ENCODE measurements at places on chromosomes 16 and 17. TPM values are rescaled to one million over a fixed set of nuclear protein-coding genes. Genes with fewer than 3 reads are reported as not detected.

Gene NPTX1
- total RNA-seq, result 0.99 TPM

DNA sequence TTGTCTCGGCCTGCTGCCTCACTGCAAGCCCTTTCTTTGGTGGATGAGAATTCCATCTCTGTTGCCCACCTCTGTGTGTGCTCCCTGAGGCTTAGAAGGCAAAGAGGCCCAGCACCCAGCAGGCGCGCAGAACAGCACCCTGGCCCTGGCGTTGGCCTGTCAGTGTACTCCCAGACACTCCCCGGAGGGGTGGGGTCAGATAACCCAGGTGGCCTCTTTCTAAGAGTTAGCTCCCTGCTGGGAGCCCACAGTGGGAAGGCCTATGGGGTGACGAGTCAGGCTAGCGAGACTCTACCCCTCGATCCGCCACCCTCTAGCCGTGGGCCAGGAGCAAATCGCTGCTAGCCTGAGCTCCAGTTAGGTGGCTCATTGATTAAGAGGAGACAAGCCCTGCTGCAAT lies 38.1 kb downstream of the SRL start:
- peaks cover 19% of the 10 kb centered on the region for H3K4me1 ChIP-seq
- no peak overlapping the region for H3K27ac ChIP-seq
- no peak for DNase-seq

DNA sequence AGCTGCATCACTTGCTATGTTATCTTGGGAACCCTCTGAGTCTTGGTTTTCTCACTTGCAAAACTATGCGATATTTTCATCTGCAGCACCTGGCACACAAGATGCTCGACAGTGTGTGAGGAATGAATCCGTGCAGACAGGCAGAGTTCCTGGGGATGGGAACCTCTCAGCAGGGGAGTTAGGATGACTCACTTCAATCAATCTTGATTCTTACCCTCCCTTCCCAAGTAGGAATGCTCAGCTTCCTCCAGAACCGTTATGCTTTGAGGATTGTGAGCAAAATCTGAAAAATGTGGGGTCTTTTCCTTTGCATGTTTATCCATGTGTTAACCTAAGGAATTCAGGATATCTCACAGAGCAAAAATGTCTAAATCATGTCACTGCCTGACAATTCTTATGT lies 68.9 kb upstream of the HNF1B start:
- no peak for DNase-seq
- peaks cover 47% of the 10 kb centered on the region for H3K27me3 ChIP-seq
- H3K4me3 ChIP-seq, result no peak overlapping the region
- H3K4me1 ChIP-seq, result peaks cover 4% of the 10 kb centered on the region
- no peak overlapping the region for H3K27ac ChIP-seq
- H3K36me3 ChIP-seq, result no peaks in the 10 kb centered on the region

DNA sequence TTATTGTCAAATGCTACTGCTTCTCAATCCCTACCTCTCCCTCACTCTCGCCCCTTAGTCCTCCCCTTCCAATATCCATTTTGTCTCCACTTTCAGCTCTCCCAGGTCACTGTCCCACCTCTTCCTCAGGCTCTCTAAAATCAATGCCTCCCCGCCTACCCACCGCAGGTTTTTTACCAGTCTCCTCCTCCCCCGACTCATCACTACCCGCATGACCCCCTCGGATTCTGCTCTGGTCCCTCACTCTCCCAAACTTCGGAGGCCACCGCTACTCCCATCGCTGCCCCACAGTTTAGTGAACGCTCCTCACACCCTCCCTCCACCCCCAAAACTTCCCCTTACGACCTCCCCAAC lies 513 bp downstream of the CRLF3 start:
- peak overlapping the region; percentile 98 for H3K27ac ChIP-seq
- no peaks in the 10 kb centered on the region for H3K27me3 ChIP-seq
- H3K4me3 ChIP-seq, result peak overlapping the region; percentile 99
- H3K4me1 ChIP-seq, result peaks cover 29% of the 10 kb centered on the region
- peaks cover 7% of the 10 kb centered on the region for H3K36me3 ChIP-seq
- DNase-seq, result no peak

DNA sequence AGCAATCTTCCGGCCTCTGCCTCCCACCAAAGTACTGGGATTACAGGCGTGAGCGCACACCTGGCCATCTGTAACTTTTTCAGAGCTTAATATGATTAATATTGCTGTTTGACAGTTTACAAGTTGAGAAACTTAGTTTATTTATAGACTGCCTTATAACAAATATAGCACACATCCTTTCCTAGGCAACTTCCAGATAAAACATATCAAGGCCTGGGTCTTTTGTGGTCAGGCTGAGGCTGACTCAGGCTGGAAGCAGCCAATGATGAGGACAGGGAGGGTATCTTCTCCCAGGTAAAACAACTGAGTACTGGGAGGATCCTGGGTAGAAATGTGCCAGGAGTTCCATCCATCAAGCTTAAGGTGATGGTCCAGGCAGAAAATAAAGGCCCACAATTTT lies 16.2 kb downstream of the LUC7L start:
- peaks cover 2% of the 10 kb centered on the region for H3K36me3 ChIP-seq
- H3K4me3 ChIP-seq, result no peak overlapping the region
- no peak for DNase-seq
- no peak overlapping the region for H3K27ac ChIP-seq
- peaks cover 10% of the 10 kb centered on the region for H3K4me1 ChIP-seq

- H3K4me3 ChIP-seq, result no peak overlapping the region
- H3K4me1 ChIP-seq, result no peaks in the 10 kb centered on the region
- DNase-seq, result no peak
- H3K27ac ChIP-seq, result no peak overlapping the region
- H3K36me3 ChIP-seq, result no peaks in the 10 kb centered on the region
Observed at GRCh38 chr16:65947951-65948350, 418.5 kb upstream of the CDH5 start.

Gene ODAD4
- 3.7 TPM for total RNA-seq

Gene CWC25
- total RNA-seq, result 88.5 TPM

Gene CCL4L2
- total RNA-seq, result 0.62 TPM

DNA sequence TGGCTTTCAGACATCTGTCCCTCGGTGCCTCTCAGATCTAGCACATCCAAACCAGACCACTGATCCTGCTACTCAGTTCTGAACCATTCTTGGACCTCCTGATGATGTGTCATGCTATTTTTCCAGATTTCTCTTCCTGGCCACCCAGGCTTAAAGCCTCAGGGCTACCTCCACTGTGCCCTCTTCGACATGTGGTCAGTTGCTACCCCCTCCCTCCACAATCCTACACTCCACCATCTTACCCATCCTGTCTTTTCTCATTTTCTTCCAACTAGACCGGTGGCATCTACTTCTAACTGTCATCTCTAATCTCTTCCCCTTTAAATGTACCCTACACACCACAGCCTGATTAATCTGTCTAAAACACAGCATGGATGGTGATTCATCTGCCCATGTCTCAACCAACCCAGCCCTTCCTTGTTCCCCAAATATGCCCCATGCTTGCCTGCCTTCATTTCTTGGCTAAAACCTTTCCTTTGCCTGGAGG lies 478.6 kb downstream of the SLC39A11 start:
- H3K4me1 ChIP-seq, result peaks cover 24% of the 10 kb centered on the region
- peaks cover 16% of the 10 kb centered on the region for H3K27me3 ChIP-seq
- no peak for DNase-seq
- H3K27ac ChIP-seq, result no peak overlapping the region

DNA sequence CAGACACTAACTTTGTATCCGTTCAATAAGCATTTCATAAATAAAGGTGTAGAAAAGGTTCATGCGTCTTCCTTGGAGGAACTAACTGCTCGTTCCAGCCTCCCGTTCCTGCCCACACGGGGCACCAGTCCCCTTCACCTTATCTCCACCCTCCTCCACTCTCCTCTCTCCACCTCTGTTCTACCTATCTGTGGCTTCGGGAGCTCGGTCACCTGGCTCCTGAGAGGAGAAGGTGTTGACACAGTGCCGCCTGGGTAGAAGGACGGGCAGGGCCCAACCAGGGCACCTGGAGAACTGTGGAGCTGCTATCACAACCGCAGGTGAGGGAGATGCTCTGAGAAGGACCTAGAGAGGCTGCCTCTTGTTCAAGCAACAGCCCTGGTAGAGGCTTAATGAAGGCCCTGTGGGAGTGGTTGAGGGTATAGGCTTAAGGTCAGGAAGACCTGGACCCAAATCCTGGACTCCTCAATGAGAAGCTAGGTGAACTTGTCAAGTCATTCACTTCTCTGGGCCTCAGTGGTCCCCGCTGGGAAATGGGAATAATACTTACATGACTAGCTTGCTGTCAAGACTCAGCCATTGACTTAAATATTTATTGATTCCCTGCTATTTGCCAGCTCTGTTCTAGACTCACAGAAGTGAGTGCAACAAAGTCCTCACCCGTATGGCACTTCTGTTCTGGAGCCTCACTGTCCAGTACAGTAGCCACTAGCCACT lies 9.6 kb upstream of the MINK1 start:
- H3K4me3 ChIP-seq, result no peak overlapping the region
- H3K27me3 ChIP-seq, result no peaks in the 10 kb centered on the region
- no peak for DNase-seq

DNA sequence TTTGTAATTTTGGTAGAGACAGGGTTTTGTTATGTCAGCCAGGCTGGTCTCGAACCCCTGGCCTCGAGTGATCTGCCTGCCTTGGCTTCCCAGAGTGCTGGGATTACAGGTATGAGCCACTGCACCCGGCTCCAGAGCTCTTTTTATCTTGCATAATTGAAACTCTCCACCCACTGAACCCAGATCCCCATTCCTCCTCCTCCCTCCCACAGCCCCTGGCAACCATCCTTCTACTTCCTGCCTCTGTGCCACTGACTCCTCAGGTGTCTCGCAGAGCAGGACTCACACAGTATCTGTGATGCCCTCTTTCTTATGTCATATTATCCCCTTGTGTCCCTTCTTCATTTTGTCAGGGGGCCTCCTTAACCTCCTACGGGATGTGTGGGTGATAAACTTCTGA lies 340.7 kb downstream of the SLC39A11 start:
- H3K36me3 ChIP-seq, result peaks cover 4% of the 10 kb centered on the region
- H3K4me1 ChIP-seq, result no peaks in the 10 kb centered on the region
- no peak overlapping the region for H3K4me3 ChIP-seq
- no peak for DNase-seq
- H3K27ac ChIP-seq, result no peak overlapping the region

DNA sequence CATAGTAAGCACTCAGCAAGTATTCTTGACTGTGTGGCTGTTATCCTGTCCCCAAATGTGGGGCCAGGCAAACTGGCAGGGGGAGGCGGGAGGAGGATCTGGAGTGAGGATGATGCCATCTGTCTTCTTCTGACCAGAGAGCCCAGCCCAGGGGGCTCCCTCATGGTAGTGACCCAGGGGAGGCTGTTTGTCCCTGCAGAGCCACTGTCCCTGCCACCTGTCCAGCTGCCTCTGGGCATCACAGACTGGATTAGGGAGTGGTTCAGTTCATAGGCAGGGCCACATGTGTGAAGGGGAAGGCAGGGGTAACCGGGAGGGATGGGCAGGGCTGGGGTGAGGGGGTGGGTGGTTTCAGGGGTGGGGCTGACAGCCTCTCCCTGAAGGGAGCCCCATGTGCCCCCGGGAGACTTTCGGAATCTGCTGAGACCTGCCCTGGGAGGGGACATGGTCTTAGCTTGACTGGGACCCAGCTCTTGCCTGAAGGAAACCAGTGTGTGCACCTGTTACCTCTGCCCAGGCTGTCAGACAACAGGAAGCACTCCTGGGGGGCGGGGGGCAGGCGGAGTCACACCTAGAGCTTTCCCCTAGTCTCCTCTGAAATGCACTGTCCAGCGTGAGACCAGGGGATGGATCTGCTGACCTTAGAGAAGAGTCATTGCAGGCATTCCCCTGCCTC lies 15.2 kb downstream of the ARHGAP23 start:
- no peak overlapping the region for H3K4me3 ChIP-seq
- H3K36me3 ChIP-seq, result no peaks in the 10 kb centered on the region
- no peak overlapping the region for H3K27ac ChIP-seq
- peaks cover 3% of the 10 kb centered on the region for H3K4me1 ChIP-seq

Gene HBM
- not detected for total RNA-seq

Gene RASL10B
- total RNA-seq, result 0.50 TPM

Gene GUCY2D
- total RNA-seq, result not detected

GRCh38 chr17:75920045-75920560 lies 15.4 kb upstream of the MRPL38 start:
- DNase-seq, result no peak
- H3K4me1 ChIP-seq, result peaks cover 5% of the 10 kb centered on the region
- H3K4me3 ChIP-seq, result no peak overlapping the region
- no peaks in the 10 kb centered on the region for H3K27me3 ChIP-seq
- H3K36me3 ChIP-seq, result peaks cover 5% of the 10 kb centered on the region
- H3K27ac ChIP-seq, result peak overlapping the region; percentile 87

GRCh38 chr17:58184308-58184985 lies 8.1 kb upstream of the EPX start:
- H3K36me3 ChIP-seq, result peaks cover 2% of the 10 kb centered on the region
- H3K4me3 ChIP-seq, result no peak overlapping the region
- no peak overlapping the region for H3K27ac ChIP-seq
- H3K27me3 ChIP-seq, result peaks cover 30% of the 10 kb centered on the region

Gene TOX3
- not detected for total RNA-seq

Gene SRRM2
- total RNA-seq, result 1,285 TPM

Gene HSBP1
- total RNA-seq, result 23.8 TPM

DNA sequence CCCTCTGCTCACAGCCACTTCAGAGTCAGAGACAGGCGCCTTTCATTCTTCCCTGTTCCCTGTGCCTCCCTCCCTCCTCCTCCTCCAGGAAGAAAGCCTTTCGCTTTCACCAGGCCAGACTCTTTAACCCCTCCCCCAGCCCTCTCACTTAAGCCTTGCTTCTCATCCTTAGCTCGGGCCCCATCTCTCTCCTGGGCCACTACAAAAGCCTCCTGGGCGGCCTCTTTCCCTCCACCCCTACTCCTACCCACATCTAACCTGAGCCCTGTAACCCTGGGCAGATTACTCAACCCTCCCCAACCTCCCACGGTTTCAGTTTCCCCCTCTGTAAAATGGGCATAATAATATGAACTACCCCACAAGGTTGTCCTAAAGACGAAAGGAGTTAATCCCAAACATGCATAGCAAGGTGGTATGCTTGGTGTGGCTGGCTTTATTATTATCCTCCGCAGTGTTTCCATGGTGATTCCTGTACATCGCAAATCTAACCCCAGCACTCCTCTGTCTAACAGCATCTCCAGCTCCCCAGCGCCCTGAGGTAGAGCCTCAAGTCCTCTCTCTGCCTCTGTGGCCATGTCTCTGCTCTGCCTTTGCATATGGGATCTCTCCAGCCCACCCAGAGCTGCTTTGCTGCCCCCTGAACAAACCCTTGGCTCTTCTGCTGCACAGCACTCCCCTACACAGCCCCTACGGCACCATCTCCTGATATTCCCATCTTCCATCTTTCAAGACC lies 17.7 kb downstream of the PIMREG start:
- H3K27ac ChIP-seq, result peak overlapping the region; percentile 75
- peaks cover 6% of the 10 kb centered on the region for H3K36me3 ChIP-seq
- no peak for DNase-seq
- peaks cover 17% of the 10 kb centered on the region for H3K27me3 ChIP-seq

DNA sequence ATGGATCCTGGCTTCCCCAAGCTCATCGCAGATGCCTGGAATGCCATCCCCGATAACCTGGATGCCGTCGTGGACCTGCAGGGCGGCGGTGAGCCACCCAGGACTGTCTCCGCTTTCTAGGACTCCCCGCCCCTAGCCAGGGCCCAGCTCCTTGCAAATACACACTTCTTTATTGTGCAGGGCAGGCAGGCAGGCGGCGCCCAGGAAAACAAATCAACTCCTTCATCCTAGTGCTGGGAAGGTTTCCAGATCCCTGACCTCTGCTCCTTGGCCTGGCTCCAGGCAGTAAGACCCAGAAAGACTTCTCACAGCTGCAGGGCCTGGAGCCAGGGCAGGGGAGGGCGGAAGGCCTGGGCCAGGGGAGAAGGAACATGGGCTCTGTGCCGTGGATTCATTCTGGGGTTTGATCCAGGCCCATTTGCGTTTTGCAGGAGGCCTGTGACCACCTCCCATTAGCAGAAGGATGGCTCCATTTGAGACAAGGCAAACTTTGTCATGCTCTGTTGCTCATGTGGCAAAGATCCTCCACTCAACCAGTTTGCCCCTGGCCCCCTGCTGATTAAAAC lies 6.0 kb upstream of the LPCAT2 start:
- H3K36me3 ChIP-seq, result no peaks in the 10 kb centered on the region
- H3K27me3 ChIP-seq, result peaks cover 35% of the 10 kb centered on the region
- no peak overlapping the region for H3K4me3 ChIP-seq
- DNase-seq, result no peak
